CD4-positive, alpha-beta T cell treated with Interleukin-2 at 100 ng/mL for 4 hours (primary cell): ENCODE measurements at places on chromosomes 7 and 10.

GRCh38 chr10:118107541-118107940, 60.8 kb upstream of the RAB11FIP2 start:
- no peak for DNase-seq

DNA sequence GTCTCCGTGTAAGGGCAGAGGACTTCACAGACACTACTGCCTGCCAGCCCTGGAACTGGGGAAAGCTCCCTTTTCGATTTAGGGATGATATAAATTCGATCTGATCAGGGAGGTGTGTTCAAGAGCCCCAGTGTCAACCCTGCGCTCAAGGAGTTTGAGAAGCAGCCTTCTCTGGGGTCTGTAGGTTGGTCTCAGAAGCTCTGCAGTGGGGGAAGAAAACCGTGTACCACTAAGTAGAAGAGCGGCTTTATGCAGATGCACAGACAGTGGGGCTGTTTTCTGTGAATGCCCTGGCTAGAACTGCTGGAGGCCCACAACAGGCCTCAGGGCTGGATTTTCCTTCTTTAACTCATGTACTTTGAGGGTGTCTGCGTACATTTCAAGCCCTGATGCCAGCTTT, 6.3 kb upstream of the TBX20 start:
- no peak for DNase-seq

GRCh38 chr7:103573479-103574058, 127.6 kb upstream of the SLC26A5 start:
- DNase-seq: peak; percentile 35

DNA sequence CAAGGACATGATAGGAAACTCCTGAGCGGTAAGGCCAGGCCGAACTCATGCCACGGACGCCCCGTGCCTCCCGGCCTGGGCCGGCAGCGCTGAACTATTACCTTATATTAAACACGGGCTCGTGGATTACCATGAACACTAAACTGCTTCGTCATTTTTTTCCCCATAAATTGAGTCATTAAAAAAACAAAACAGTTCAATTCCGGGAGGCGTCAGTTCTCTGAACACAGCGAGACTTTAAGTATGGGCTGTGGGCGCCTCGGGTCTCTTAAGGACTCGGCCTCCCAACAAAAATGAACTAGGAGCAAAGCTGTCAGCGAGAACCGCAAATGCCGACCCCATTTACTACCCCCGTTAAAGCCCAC, 519 bp downstream of the PITRM1 start:
- DNase-seq: peak; percentile 75

GRCh38 chr10:99425204-99425603, 5.2 kb downstream of the GOT1 start:
- no peak for DNase-seq

- DNase-seq: no peak
Observed at GRCh38 chr10:55668326-55668922, 692.6 kb downstream of the ZWINT start.

- no peak for DNase-seq
Observed at GRCh38 chr10:132910901-132911785, 31.2 kb downstream of the CFAP46 start.

GRCh38 chr10:48307711-48308018, 1.2 kb downstream of the MAPK8 start:
- DNase-seq: no peak

GRCh38 chr7:101932083-101932482, 114.7 kb downstream of the CUX1 start:
- no peak for DNase-seq

GRCh38 chr7:112726076-112726475, 64.1 kb downstream of the TMEM168 start:
- no peak for DNase-seq

GRCh38 chr7:106542550-106543220, 118.3 kb downstream of the CCDC71L start:
- peak; percentile 38 for DNase-seq

DNA sequence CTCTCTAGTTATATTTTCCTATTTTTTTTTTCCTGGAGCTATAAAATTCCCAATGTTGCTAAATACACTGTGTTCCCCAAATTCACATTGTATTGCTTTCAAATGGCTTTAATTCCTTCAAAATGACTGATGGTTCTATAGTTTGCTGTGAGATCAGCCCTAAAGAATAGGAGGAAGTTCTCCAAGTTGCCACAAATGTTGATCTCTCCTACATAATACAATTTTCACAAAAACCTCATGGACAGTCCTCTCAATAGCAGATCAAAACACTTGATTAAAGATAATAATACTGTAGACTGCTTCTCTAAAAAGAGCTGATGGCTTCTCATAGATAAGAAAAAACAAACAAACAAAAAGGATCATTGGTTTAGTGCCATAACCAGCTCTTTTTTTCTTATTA, 97.8 kb upstream of the CAV2 start:
- DNase-seq: no peak

DNA sequence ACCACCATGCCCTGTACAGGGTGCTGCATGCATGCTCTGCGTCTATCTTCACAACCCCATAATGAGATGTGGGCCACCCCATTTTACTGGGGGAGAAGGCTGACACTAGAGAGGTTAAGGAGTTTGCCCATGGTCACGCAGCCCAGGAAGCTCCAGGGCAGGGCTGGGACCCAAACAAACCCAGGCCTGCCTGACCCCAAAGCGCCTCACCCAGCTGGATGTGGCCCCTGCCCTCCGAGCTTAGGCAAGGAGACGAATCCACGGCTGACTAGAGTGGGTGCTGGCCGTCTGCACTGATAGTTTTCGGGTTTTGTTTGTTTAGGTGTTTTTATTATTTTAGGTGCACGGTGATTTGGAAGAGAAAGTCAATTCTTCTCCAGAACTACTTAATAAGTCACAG, 65.7 kb downstream of the CHST15 start:
- no peak for DNase-seq

- DNase-seq: no peak
Observed at GRCh38 chr7:19376538-19376937, 231.3 kb upstream of the FERD3L start.

- DNase-seq: peak; percentile 6
Observed at GRCh38 chr7:1137517-1138167, 22.4 kb downstream of the ZFAND2A start.

DNA sequence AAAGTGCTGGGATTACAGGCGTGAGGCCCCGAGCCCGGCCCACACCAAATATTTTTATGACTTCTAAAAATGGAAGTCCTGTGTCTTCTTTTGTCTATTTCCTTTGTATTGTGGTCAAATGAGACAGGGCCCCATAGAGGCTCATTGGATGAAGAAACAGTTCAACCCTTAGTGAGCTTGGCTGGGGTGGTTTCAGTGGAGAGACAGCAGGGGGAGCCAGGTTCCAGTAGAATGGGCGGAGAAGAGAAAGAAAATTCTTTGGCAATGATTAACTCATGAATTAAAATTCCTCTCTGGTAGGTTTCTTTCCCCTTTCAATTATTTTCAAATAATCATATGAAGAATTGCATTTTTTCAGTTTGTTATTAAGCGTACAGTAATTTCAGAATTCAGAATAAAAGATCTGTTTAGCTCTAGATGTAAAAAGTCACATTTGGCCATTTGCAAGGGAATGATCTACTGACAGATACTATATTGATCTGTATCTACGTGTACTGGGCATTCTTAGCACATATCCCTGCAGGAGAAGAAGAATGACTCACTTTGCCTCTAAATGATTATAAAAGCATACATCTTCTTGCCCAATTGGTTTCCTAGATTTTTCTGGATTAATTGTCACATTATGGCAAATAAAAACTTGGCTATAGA, 43.2 kb downstream of the PNLIPRP3 start:
- no peak for DNase-seq

DNA sequence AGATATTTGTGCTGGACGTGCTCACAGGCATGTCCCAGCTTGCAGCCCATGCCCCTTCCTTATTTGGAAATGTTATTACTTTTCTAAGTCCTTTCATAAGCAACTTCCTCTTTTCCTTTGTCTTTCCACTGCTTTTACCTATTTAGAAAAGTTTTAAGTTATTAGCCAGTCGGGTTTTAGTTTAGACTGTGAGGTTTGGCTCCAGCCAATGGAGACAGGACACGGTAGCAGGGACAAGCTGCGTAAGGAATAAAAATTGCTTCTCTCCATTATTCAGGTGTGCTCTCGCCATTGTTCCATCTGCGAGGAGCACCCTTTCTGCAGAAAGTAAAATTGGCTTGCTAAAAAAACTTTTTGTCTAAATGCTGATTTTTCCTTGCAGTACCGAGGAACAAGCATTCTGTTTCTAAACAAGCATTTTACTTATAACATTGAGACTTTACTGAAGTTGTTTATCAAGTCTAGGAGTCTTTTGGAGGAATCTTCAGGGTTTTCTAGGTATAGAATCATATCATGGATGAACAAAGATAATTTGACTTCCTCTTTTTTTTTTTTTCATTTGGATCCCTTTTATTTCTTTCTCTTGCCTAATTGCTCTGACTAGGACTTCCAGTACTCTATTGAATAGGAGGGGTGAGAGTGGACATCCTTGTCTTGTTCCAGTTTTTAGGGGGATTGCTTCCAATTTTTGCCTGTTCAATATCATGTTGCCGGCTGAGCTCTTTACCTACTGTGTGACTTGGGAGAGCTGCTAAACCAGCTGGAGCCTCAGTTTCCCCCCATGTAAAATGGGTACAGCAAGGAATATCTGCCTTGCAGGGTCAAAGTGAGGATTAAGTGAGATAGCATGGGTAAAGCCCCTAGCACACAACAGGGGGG, 63.8 kb downstream of the ALOX5 start:
- no peak for DNase-seq

- no peak for DNase-seq
Observed at GRCh38 chr7:154856733-154857132, 146.2 kb downstream of the PAXIP1 start.

DNA sequence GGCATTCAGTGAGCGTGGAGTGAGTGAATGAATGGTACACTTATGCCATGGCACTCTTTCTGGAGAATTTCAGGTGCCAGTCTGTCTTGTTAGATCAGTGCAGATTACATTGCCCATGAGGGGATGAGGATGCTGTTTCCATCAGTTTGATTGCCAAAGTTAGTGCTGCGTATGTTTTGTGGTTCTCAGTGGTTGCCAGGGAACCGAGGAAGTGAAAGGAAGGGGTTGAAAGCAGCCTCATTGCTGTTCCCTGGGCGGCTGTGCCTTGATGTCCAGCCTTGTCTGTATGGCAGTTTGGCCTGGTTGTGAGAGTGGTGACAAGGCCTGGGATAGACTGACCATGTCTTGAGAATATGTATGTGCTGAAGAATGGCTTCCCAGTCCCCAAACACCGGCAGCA, 30.2 kb downstream of the WBP1L start:
- no peak for DNase-seq

DNA sequence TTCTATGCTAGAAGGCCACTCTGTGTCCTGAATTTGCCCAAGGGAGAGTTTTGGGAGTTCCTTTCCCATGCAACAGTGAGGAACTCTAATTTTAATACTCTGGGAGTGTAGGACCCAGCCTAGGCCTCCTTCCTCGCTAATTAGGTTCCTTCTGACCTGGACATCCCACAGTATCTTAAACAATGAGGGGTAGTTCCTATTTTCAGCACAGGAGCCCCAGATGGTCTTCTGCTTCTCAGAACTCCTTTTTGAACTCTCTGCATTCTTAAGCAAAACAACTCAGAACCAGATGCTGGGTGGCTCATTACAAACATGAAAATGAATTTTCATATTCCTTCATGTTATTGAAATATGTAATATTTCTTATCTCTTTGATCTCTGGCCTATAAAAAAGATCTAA, 116.9 kb downstream of the LRMDA start:
- DNase-seq: no peak

- DNase-seq: no peak
Observed at GRCh38 chr7:104264285-104264684, 56.5 kb upstream of the ORC5 start.

GRCh38 chr7:31819031-31819430, 132.0 kb downstream of the PPP1R17 start:
- no peak for DNase-seq

- peak; percentile 21 for DNase-seq
Observed at GRCh38 chr10:18659819-18660535, 746 bp downstream of the ARL5B start.

GRCh38 chr10:103659674-103660363, 166.3 kb downstream of the NEURL1 start:
- DNase-seq: peak; percentile 64

DNA sequence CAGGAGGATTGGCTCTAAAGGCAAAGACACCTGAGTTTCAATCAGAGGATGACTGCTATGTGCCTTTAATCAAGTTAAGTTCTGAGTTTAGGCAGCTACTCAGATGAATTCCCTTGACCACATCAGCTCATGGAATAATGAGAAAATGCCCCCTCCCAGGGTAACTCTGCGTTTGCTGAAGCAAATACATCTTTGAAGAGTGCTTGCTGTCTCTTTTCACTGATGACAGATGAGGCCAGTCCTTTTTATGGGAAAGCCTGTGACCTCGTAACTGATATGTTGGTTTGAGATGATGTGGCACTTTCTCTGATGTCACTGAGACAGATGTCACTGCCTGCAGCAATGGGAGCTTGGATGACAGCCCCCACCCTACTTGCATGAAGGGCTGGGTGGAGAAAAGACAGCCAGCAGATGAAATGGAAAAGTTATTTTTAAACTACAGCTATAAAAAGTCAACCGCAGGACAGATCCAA, 43.7 kb upstream of the DGKI start:
- DNase-seq: no peak

DNA sequence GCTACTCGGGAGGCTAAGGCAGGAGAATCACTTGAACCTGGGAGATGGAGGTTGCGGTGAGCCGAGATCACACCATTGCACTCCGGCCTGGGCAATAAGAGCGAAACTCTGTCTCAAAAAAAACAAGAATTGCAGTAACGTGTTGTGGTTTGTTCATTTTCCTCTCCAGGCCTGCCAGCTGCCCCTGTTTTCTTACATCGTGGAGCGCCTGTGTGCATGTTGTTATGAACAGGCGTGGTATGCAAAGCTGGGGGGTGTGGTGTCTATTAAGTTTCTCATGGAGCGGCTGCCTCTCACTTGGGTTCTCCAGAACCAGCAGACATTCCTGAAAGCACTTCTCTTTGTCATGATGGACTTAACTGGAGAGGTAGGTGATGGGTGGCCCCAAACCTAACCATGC, 52.1 kb downstream of the TRRAP start:
- peak; percentile 39 for DNase-seq

DNA sequence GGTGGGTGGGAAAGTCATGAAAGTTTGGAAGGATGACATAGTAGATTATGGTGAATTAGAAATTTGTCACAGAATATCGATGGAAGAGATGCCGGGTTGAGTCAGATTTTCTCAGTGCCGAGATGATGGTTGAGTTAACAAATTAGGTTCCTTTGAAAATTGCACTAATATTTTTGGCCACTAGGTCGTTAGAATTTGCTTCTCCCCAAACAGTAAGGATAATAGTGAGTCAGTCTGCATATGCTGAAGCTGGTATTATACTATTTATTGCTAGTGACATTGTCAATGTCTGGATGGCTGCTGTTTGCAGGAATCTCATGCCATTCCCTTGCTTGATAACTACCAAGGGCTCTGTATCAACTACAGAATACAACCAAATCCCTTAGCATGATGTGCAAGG, 37.7 kb upstream of the MINDY3 start:
- DNase-seq: peak; percentile 8
